ENCODE measurements at places on chromosomes 11 and 22. TPM values are rescaled to one million over a fixed set of nuclear protein-coding genes. Genes with fewer than 3 reads are reported as not detected.
A peak's percentile ranks its signal among the peaks of the same experiment; 100 is the strongest.

DNA sequence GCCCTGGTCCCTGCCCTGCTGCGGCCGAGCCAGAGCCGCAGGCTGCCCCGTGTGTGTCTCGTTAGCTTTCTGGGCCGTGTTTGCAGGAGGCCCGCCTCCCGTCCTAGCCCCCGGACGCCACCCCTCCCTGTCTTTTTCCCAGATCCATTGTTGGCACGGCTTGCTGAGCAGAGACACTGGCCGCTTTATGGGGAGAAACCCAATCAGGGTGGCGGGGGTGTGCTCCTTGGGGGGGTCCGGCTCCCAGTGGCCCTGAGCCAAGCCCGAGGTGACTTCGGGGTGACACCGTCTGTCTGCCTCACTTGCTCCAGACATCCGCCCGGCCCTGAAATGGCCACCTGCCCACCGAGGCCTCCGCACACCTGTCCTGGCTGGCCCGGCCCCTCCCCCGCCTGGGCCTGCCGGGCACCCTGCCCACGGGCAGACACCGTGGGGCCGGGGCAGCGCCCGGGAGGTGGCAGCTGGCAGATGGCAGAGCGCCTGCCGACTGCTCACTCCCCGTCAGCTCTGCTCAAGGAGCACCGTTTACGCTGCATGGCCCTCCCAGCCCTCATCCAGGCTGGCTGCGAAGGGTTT, 43.1 kb upstream of the PPARA start:
- DNase-seq: peak; percentile 68

- peak; percentile 22 for DNase-seq
Measured at GRCh38 chr11:120985718-120986569, 38.0 kb upstream of the TBCEL start.

DNA sequence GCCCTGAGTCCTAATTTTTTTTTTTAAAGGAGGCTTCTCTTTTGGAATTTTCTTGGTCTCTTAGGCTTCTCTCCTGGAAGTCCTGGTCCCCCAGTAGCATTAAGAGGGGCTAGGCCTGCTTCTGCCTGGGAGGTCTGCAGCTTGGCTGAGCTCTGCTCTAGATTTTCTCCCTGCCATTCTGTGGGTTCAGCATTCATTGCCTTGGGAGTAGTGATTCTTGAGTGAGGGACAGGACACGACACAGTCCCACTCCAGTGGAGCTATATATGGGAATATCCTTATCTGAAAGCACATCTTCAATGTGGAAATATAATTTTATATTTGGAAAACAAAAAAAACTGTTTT, 3.7 kb downstream of the IGSF22 start:
- DNase-seq: no peak

- DNase-seq: no peak
Measured at GRCh38 chr22:19225560-19225959, 47.0 kb upstream of the SLC25A1 start.

GRCh38 chr11:74371269-74372052, 26.8 kb downstream of the PGM2L1 start:
- DNase-seq: no peak

Gene OR2D2
- total RNA-seq: not detected

GRCh38 chr11:109223451-109223850, 198.5 kb upstream of the C11orf87 start:
- DNase-seq: no peak

GRCh38 chr11:12871241-12871640, 137.9 kb upstream of the RASSF10 start:
- DNase-seq: no peak
